IPS DF 19.7 (cell line): ENCODE measurements at places on chromosomes 4 and X.
A peak's percentile ranks its signal among the peaks of the same experiment; 100 is the strongest.

DNA sequence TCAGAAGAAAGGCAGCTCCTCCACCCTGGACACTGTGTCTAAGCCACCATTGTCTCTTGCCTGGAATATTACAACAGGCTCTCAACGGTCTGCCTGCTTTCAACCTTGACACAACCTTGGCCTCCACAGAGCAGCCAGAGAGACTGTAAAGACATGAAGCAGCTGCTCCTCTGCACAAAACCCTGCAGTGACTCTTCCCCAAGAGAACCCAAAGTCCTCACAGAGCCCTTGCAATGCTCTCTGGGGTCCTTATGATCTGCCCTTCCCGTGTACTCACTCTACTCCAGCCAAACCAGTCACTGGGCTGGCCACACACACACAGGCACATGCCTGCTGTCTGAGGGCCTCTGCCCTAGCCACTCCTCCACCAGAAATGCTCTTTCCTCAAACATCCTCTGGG lies 75.9 kb upstream of the CPEB2 start:
- DNase-seq: no peak

- DNase-seq: no peak
Observed at GRCh38 chrX:119573222-119573621, 1.1 kb upstream of the UBE2A start.

DNA sequence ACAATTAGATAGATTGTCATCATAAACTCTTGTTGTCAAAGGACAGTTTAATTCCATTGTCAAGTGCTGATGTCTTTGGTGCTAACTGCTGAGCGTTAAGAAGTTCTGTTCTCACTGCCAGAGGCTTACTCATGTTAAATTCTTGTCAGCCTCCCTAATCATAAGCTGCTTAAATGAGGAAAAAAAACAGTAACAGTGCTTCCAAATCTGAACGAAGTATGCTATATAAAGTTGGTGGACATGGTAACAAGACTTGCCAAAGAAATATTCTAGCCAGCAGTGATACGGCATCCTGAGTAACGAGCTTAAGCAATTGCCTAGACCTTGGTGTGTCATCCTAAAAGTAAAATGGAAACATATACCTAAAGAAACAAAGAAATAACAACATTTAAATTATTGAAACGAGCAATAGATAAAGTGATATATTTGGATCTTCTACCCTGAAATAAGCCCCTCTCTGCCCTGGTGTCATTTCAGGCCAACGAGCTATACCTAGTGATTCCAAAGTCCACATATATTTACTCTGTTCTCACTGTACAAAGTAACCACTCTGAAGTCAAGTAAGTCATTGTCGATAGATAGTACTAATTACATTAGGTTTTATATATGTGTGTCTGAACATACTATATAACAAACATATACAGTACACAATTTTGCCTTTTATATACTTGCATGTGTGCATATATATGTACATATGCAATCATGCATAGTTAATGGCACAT lies 339.7 kb upstream of the HS3ST1 start:
- no peak for DNase-seq

- DNase-seq: no peak
Observed at GRCh38 chr4:533318-534100, 34.5 kb downstream of the PIGG start.

DNA sequence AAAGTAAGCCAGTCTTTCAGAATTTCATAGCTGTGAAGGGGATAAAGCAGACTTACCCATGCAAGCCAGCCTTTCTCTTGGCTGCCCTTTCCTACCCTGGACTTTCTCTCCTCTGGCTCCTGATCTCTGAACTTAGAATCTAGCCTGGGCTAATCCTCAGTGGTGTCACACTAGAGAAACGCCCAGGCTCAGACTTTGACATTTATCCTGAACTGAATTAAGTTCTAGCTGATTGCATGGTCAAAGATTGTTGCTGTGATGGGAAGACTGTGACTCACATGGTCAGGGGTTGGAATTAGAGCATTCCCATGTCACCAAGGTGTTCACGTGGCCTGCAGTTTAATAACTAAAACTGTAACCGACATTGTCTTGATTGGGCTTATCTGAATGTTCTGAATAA lies 469.5 kb upstream of the FAT1 start:
- DNase-seq: no peak

- peak; percentile 7 for DNase-seq
Observed at GRCh38 chr4:122548452-122548851, 72.4 kb downstream of the IL21 start.

- no peak for DNase-seq
Observed at GRCh38 chr4:77358315-77358928, 201.4 kb downstream of the CCNG2 start.

DNA sequence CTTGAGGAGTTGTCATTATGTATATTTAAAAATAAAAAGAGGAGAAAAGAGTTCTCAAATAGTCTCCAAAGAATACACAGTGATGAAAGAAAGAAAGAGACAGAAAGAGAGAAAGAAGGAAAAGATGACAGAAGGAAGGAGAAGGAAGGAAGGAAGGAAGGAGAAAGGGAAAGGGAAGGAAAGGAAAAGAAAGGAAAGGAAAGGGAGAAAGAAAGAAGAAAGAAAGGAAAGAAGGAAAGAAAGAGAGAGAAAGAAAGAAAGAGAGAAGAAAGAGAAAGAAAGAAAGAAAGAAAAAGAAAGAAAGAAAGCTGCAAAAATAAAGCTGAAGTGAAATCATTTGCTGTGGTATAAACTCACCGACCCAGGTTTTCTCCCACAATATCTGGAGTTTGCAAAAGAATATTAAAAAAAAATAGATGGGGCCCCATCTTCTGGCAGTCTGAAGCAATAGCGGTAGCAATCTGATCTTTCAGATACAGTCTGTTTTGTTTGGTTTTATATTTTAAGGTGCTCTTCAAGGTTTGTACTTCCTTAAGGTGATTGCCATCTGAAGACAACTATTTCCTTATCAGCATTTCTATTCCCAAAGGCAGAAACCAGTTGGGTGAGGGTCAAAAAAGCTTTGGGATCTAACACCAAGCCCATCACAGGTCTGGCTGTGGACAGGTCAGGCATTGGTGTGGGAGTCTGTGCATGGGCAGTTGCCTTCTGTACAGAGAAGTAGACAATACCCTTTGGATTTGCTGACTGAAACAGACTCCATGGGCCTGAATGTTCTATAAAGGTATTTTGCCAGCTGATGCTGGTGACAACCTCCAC lies 160.4 kb downstream of the CPEB2 start:
- no peak for DNase-seq

DNA sequence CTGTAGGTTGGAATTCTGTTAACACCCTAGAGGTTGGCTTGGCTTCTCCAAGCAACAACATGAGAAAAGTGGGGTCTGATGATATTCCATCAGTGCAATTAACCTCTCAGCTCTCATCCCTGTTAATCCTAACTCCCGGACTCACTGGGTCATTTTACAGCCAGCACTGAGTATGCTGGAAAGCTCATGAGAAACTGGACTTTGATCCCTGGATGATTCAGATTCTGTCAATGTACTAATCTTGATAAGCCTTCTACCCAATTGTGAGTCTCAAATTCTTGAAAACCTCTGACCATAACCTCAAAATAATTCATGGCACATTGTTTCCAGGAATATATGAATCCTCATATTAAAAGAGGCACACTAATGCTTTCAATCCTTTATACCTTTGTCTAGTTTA lies 244.3 kb upstream of the DCAF8L1 start:
- no peak for DNase-seq

DNA sequence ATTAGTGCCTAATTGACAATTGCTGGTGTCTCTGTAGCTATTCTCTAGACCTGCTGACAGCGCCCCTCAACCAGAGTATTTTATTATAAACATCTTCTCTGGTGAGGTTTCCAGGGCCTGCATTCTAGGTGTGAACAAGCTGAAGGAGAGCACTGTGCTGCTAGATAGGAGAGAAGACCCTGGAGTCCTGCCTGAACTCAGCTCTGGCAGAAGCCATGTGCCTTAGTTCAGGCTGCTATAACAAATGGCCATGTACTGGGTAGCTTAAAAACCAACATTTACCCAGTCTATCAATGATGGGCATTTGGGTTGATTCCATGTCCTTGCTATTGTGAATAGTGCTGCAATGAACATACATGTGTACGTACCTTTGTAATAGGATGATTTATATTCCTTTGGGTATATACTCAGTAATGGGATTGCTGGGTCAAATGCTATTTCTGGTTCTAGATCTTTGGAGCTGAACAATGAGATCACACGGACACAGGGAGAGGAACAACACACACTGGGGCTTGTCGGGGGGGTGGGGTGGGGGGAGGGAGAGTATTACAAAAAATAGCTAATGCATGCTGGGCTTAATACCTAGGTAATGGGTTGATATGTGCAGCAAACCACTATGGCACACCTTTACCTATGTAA lies 185.5 kb upstream of the CPEB2 start:
- no peak for DNase-seq

- DNase-seq: no peak
Observed at GRCh38 chrX:101415180-101416145, 7.4 kb downstream of the HNRNPH2 start.

- DNase-seq: no peak
Observed at GRCh38 chrX:65136424-65136823, 160.2 kb upstream of the ZC4H2 start.

DNA sequence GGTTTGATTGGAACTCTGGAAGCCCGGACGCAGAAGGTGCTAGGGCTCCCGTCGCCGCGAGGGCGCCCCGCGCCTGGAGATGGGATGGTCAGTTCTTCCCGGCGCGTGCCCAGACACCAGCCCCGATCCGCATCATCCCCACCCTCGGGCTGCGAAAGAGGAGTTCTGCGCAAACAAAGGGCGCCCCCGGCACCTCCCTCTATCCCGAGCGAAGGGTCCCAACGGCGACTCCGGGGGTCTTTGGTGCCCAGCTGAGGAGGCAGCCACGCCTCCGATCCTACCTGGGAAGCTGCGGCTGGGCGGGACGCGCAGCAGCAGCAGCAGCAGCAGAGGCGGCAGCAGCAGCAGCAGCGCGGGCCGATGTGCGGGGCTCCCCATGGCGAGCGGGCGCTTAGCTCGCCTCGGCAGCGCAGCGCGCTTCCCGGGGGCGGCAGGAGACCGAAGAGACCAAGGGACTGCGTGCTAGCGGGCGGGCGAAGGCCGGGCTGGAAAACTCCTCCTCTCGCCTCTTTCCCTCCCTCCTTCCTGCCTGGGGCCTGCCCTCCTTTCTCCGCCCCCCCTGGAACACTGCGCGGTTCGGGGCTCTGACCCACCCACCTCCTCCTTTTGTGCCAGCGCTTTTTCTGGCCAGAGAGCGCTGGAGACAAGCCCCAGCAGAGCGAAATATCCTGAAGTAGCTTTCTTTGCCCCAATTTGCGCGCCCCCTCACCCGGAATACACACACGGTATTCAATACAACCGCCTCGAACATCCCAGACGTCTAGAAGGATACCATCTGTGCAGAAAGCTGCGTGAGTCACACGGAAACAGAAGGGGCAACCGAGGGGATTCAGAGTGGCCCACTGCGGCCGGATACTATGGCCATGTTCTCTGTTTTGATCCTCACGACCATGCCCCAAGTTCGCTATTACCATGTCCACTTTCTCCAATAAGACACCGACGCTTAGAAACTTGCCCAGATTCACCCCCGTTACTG lies at the start of gene SRPX:
Gene SRPX, minus strand, starts transcription at position 457 of the 976 bp plus-strand sequence. Its CDS starts 79 bp downstream, at position 378.
- no peak for DNase-seq

- DNase-seq: no peak
Observed at GRCh38 chrX:17977696-17978095, 116.6 kb upstream of the RAI2 start.

DNA sequence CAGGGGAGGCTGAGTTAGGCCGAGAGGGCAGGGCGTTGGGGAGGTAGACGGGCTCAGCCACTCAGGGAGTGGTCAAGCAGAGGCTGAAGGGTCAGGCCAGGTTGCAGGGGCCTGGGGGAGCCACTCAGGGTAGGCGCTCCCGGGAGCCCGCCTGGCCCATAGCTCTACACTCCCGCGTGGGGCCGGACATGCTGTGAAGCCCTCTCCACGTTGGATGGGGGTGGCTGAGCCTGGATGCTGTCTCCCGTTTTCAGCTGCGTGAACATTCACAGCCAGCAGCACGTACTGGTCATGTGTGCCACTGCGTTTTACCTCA lies 14.0 kb upstream of the MSANTD1 start:
- DNase-seq: no peak
